ENCODE measurements at places on chromosomes 13 and 19.

DNA sequence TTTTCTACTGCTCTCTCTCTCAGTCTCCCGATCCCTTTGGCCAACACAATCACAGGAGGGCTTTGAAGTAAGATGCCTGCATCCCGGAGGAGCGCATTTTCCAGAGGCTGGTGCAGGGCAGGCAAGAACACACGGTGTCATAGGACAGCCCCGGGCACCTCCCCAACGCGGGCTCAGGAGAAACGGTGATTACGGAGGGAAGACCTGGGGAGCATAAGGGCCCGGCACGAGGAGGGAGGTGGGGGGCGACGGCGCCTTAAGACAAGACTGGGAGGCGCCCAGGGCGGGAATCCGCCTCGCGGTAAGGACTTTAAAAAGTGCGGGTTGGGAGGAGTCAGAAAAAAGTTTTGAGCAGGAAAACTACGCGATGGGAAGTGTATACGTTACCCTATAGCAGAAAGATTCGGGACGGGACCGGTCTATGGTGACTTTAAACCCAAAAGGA lies 18.7 kb upstream of the ZNF888 start:
- DNase-seq: peak; percentile 21

- no peak for DNase-seq
Observed at GRCh38 chr13:44412346-44412935, 38.8 kb downstream of the SERP2 start.

- DNase-seq: no peak
Observed at GRCh38 chr19:3441986-3442329, 38.4 kb downstream of the SMIM24 start.

DNA sequence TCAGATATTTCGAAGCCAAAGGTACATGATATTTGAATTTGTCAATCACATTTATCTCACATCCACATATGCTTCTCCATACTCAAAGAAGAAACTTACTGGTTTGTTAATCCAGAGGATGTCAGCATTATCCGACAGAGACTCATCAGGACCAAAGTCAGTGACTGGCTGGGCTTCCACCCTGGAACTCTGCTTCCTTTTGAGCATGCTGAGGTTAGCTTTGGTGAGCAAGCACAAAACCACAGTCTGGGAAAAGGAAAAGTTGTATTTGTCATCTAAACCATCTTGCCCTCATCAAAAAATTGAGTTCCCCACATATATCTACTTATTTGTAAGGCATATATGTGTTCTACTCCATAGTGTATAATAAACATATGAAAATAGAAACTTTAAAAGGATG lies 17.4 kb downstream of the NALCN start:
- DNase-seq: no peak

DNA sequence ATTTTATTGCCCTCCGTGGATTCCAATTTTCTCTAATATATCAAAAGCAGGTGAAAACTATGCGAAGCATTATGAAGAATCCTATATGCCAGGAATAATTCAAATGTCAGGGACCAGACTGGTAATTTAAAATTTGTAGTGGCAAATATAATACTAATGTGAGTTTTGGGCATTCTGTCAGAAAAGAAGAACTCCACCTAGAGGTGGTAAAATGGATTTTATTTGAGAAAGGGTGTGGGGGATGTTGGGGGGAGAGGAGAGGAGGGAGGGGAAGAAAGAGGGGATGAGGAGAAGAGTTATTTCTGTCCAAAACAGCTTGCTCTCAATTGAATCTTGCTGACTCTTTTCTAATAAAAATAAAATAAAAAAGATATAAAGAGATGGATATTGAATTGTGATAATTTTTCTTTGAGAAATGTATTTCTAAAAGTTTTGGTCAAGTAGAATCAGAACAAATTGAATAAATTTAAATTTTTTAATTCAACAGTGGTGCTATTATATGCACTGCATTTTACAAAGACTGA lies 929.3 kb upstream of the SLITRK5 start:
- DNase-seq: no peak

All from activated CD4-positive, alpha-beta T cell treated with anti-CD3 and anti-CD28 coated beads for 48 hours (primary cell).